Camera-type eye (tissue), 1 donor: ENCODE measurements at places on chromosomes 2 and 18. TPM values are rescaled to one million over a fixed set of nuclear protein-coding genes. Genes with fewer than 3 reads are reported as not detected.

The SH3RF3 gene
- 6.3 TPM for total RNA-seq

The XDH gene
- total RNA-seq: 0.93 TPM

The PLGLB2 gene
- total RNA-seq: 4.6 TPM

The SLC8A1 gene
- 138 TPM for total RNA-seq

The CDC42EP3 gene
- 29.7 TPM for total RNA-seq

The LRRC30 gene
- 0.49 TPM for total RNA-seq

The FAM124B gene
- total RNA-seq: 8.2 TPM

The TFCP2L1 gene
- 1.1 TPM for total RNA-seq

The UGT1A7 gene
- not detected for total RNA-seq

The CNDP1 gene
- total RNA-seq: 9.9 TPM

The UPP2 gene
- total RNA-seq: 0.33 TPM

The HOXD13 gene
- not detected for total RNA-seq

The PTCD3 gene
- 203 TPM for total RNA-seq

The OR6B2 gene
- total RNA-seq: not detected

The DAPL1 gene
- 64.9 TPM for total RNA-seq

The NT5DC4 gene
- total RNA-seq: 0.22 TPM

The CD8B gene
- total RNA-seq: 0.71 TPM

The DSEL gene
- total RNA-seq: 32.9 TPM

The DSC3 gene
- total RNA-seq: 18.1 TPM

The EPAS1 gene
- 71.7 TPM for total RNA-seq

The SEPTIN10 gene
- total RNA-seq: 83.8 TPM

The PPM1G gene
- 54.4 TPM for total RNA-seq

The TUBA4B gene
- not detected for total RNA-seq
